ENCODE measurements at places on chromosomes 7 and 10.

DNA sequence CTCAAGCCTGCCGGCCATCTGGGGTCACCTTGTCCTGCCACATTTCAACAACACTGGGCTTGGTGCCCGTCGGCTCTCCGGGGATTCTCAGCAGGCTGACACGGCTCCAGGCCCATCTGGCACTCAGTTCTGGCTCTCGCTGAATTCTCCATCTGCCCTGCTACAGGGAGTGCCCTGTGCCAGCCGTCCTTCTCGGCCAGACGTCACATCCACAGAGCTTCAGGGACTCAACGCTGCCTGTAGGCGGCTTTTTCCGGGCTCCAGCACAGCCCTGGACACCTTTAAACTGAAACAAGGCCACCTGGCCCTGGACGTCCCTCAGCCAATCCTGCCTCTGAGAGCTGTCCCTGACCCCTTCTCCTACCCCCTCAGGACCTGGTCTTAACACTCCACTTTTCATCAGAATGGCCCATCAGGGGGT, 43.0 kb downstream of the TMEM130 start:
- peak; percentile 96 for DNase-seq

DNA sequence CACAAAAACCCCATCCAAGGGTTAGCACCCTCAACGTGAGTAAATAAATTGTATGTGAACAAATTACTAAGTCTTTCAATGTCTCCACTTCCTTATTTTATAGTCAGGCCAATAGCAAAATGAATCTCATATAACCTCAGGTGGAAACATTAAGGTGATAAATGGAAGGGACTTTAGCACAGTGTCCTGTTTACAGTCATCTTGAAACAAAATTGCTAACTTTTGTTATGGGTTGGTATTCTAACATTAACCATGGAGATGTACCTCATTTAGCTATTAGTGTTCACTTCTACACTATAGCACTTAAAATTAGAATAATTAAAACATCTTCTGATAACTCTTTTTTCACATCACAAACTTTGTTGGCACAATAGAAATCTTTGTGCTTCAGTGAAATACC, 255.8 kb upstream of the CNTNAP2 start:
- no peak for DNase-seq

DNA sequence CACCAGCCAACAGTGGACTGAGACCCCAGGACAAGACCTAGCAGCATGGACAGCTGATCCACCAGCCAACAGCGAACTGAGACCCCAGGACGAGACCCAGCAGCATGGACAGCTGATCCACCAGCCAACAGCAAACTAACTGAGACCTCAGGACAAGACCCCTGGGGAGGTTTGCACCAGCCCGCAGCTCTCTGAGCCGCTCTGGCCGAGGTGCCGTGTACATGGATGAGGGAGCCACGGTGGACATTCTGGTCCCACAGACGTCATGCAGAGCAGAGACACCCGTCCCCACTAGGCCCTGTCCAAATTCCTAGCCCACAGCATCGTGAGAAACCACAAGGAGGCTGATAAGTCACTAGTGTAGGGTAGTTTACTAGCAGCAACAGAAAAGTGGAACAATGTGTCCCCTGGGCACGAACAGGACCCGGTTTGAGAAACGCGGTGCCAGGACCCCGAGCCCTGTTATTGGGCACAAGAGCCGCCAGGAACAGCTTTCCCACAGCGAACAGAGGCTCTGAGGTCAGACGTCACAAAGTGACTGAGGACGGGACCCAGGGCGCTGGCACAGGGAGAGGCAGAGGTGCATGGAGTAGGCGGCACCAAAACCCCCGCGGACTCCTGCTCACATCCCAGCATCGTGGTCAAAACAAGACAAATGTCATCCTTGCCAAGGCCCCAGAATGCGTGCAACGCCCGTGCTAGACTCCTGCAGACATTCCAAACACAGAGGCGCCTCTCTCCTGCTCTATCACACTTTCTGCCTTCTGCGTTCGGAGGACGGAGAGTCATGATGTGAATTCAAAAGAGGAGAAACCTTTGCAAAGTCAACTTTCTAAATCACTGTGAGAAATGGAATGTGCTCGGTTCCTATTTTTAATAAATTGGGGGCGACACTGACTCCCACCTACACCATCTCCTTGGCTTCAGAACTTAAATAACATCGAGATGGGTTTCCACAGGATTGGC, 8.1 kb downstream of the STK32C start:
- DNase-seq = no peak

DNA sequence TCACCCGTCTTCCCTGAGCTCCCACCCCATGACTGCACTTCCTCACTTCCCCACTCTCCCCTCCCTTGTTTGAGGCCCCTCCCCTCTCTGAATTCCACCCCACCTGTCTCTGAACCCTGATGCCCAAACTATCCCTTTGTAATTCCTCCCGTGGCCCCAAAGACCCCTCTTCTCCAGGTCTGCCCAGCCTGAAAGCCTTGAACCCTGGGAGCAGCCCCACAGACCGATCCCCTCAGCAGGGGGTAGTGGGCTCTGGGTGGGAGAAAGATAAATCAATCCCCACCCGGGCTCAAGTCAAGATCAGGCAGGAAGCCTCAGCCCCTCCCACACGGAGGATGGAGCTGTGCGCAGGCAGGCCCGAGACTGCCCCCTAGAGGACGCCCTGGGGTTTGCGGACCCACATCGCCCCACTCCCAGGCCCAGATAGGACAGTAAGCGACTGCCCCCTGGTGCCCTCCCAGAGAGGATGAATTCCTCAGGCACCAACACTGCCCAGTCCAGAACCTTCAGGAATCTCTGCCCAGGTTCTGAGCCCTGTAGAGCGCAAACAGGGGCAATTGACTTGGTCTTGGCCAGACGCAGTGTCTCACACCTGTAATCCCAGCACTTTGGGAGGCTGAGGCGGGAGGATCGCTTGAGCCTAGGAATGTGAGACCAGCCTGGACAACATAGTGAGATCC, 11.7 kb downstream of the HSPB1 start:
- peak; percentile 94 for DNase-seq

DNA sequence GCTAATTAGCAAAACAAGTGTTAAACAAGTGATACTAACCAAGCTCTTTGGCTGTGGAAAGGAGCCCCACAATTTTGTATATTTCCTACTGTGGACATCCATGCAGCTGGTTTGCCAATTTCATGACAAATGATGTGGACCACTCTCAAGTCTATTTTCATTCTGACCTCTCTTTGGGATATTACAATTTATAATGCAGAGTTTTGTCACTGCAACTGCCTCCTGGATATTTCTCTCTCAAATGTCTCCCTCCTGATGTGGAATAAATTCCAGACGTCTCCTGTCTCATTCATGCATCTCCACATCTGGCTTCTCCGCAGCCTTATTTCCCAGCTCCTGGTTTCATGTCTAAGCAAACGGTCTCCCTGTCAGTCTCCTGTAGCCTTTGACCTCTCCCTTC, 80.6 kb upstream of the RHEB start:
- no peak for DNase-seq

Measured in NCI-H1092 (cell line).